ENCODE measurements at places on chromosomes 3 and 15. TPM values are rescaled to one million over a fixed set of nuclear protein-coding genes. Genes with fewer than 3 reads are reported as not detected.

Gene GOLGA8T
- total RNA-seq, result not detected

Gene BMF
- total RNA-seq, result 5.9 TPM

Gene PTH1R
- 16.5 TPM for total RNA-seq

Gene FSIP1
- total RNA-seq, result 1.0 TPM

Gene BBS4
- 26.9 TPM for total RNA-seq

Gene GUCA1C
- not detected for total RNA-seq

Gene CSPG5
- total RNA-seq, result 1.3 TPM

Gene IL17RB
- total RNA-seq, result 1.1 TPM

Gene NANOGP8
- total RNA-seq, result 2.3 TPM

Gene CPNE9
- not detected for total RNA-seq

Gene MRPS25
- 11.9 TPM for total RNA-seq

Gene OR5K2
- total RNA-seq, result not detected

Gene CCDC191
- 3.8 TPM for total RNA-seq

Gene GRM2
- not detected for total RNA-seq
